Activated CD8-positive, alpha-beta T cell treated with anti-CD3 and anti-CD28 coated beads for 36 hours (primary cell): ENCODE measurements at places on chromosomes 12 and 14. TPM values are rescaled to one million over a fixed set of nuclear protein-coding genes. Genes with fewer than 3 reads are reported as not detected.

The C12orf56 gene
- total RNA-seq = not detected

The BATF gene
- total RNA-seq = 47.0 TPM

The RD3L gene
- not detected for total RNA-seq

The PZP gene
- not detected for total RNA-seq

The NEUROD4 gene
- total RNA-seq = not detected

The HNRNPA1 gene
- total RNA-seq = 2,338 TPM

The RPGRIP1 gene
- not detected for total RNA-seq

The RASAL1 gene
- 12.4 TPM for total RNA-seq

The KERA gene
- total RNA-seq = not detected

GRCh38 chr12:111178181-111179081 is 190.5 kb downstream of the PHETA1 start:
- no peak for DNase-seq

- DNase-seq = no peak
Observed at GRCh38 chr12:80937391-80938238, at the start of gene LIN7A. TSS of gene LIN7A (minus strand) at chr12:80937934. CDS start at chr12:80937722, 212 bp downstream.

- DNase-seq = no peak
Observed at GRCh38 chr14:101553393-101553792, 7.9 kb upstream of the DIO3 start.

DNA sequence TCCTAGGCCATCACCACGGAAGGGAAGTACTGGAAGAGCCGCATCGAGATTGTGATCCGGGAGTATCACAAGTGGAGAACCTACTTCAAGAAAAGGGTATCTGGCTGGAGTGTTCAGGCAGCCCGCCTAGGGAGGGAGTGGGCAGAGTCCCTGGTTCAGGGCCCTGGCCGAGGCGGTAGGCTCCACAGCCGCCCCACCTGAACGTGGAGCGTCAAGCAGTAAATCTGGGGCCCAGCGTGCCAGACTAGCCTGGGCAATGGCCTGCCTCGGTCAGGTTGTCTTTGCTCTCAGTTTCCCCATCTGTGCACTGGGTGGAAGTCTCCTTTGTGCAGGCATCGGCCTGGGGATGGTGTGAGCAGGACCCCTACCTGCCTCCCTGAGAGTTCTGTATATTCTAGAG is 44.9 kb downstream of the IL31 start:
- DNase-seq = no peak

GRCh38 chr14:30564868-30565248 is 5.9 kb downstream of the G2E3 start:
- DNase-seq = no peak

DNA sequence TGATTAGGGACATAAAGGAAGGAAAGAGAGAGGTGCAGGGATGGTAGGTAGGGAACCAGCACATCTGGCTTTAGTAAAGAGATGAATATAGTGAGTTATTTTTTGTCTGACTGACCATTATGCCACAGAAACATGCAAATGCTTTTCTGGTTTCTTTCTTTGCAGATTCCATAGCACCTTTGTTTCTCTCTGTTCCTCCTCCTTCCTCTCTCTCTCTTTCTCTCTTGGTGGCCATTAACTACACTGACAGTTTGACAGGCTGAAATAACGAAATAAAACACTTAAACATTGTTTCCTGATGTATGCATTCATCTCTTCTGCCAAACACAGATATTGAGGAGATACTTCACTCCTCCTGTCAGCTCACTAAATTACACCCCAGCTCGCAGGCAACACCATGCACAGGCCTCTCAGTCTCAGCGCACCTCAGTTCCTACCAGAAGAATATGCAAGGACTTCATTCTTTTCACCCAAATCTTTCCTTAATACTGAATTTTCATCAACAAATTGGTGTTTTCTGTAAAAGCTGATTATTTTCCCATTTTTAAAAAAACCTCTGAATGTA is 406.9 kb upstream of the SOX5 start:
- no peak for DNase-seq

GRCh38 chr12:29201296-29201695 is 52.2 kb downstream of the FAR2 start:
- no peak for DNase-seq

DNA sequence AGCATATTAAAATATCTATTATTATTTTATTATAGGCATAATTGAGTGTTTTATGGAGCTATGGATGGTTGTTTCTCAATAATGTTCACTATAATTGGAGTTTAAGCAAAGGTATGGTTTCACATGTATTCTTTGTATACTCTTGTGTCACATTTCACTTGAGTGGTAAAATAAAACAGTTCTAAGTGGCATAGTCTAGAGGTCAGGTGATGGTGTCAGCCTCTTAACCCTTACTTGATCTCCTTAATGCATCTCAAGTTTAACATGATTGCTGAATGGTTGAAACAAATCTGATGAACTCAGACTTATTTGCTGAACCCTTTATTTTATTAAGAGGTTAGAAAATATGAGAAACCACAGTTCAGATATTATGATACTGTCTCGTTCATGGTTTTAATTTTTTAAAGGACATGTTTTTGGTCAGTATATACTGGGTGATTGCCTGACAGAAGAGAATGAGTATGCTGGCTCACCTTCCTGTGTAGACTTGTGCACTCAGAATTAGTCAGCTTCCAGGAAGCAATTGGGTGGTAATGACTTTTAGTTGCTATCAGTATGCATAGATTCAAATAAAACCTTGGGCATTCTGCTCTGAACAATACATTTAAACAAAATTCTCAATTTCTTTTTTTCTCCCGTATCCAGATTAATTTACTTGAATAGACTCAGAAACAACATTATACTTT is 464.6 kb downstream of the PCNX1 start:
- DNase-seq = peak; percentile 35

GRCh38 chr12:6925540-6926279 is 2.0 kb upstream of the ATN1 start:
- no peak for DNase-seq

DNA sequence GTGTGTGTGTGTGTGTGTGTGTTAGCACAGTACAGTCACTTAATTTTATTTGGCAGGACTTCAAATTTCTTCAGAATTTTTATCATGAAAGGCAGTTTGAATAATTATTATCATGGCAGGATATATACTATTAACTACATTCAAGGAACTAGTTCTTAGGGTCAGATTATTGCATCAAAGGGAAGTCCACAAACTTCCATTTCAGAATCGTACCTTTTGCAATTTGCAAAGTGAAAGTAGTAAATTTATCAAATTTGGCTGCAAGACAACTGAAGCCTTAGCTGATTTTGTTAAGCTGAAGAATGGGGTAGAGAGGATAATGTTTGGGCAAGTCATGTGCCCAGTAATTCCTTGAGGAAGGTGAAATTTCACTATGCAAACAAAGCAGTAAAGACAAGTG is 68.2 kb downstream of the PLEKHG7 start:
- no peak for DNase-seq

GRCh38 chr12:105922670-105923102 is 216.1 kb downstream of the NUAK1 start:
- no peak for DNase-seq

- DNase-seq = no peak
Observed at GRCh38 chr12:109768901-109769670, 55.5 kb downstream of the FAM222A start.

- peak; percentile 70 for DNase-seq
Observed at GRCh38 chr12:116236148-116236731, 41.3 kb downstream of the MED13L start.

DNA sequence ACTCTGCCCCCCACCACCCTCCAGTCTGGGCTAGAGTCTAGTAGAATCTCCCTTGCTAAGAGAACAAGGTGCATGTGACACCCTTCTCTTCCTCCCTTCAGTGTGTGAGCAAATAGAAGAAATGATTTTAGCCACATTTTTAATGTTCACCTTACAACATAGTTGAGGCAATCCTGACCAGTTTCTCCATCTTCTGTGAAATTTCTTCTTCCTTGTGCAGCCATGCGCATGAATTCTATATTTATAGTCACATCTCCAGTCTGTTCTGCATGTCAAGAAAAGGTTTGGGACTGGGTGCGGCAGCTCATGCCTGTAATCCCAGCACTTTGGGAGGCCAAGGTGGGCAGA is 9.5 kb upstream of the LTA4H start:
- DNase-seq = no peak

DNA sequence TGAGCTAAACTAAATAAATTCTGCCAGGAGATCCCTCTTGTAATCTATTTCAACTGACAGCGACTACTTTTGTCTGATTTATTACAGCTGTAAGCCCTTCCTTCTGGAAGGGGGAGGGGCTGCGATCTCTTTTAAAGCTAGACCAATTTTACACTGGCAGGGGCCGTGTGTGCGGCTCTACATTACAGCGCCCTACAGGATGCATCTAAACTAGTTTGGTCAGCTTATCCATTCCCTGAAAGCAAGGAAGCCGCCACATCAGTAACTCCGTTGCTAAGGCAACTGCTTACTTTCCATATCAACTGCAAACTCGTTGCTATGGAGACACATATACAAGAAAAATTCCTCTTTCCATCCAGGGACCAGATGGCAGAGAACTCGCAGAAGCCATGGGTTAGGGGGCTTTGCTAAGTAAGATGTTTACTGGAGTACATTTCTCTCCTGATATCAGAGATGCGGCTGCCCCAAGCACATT is 17.4 kb downstream of the FOXN3 start:
- peak; percentile 11 for DNase-seq

DNA sequence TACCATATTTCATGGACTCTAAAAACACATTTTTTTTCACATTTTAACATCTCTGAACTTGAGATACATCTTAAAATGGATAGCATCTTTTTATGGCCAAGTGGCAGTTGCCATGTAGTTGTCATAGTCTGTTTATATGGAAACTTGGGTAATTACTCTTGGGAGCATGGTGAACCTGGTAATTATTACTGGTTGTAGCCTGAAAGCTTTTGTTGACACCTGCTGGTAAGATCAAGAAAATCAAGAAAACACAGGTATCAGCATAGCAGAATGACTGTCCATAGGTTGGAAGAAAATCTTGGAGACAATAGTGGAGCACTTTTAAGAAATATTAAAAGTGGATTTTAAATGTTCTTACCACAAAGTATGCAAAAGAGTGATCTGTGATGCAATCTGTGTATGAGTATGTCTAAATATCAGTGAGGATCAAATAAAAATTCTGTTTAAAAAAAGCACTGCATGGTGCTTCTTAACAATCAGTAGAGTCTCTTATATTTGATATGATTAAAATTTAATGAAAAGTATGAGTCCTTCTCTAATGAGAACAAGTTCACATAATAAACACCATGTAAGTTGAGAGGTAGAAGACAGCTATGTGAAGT is 44.2 kb downstream of the TTC8 start:
- DNase-seq = no peak

GRCh38 chr14:64857979-64858744 is 21.5 kb downstream of the SPTB start:
- no peak for DNase-seq

DNA sequence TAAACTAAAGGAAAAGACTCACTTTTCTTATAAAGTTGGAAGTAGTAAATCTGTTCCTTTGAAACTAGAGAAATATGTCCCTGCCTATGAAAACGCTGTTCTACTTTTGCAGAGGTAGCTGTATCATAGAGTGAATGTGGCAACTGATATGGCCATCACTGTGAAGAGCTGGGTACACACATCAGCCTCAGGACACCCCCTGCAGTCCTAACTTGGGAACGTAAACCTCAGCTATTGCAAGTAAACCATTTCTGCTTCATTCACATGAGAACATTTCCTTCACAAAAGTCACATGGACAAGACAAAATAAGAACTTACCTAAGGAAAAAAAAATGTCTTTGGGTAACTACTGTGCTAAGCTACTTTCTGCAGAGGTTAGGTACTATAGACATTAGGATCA is 233.3 kb upstream of the PPFIA2 start:
- DNase-seq = peak; percentile 58

GRCh38 chr12:131940141-131940547 is 9.6 kb upstream of the EP400 start:
- DNase-seq = no peak
